Germinal center (tissue), 1 donor: ENCODE measurements at places on chromosomes 12 and 14.

GRCh38 chr12:78916845-78917480 is 52.4 kb downstream of the SYT1 start:
- DNase-seq = no peak

DNA sequence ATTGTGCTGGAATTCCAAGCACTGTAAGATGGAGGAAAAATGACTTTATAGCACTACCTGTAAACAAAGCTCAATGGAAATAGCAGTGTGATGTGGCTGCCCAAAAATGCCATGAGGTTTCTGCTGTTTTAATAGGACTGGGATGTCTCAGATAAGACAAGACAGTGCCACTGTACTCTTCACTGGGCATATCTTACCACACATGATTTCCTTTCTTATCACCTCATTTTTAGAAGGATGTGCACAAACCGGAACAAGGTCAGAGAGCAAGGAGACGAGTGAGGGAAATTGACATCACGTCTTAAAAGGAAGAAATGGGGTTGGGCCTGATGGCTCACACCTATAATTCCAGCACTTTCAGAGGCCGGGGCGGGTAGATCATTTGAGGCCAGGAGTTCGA is 38.4 kb upstream of the FGD4 start:
- no peak for DNase-seq

DNA sequence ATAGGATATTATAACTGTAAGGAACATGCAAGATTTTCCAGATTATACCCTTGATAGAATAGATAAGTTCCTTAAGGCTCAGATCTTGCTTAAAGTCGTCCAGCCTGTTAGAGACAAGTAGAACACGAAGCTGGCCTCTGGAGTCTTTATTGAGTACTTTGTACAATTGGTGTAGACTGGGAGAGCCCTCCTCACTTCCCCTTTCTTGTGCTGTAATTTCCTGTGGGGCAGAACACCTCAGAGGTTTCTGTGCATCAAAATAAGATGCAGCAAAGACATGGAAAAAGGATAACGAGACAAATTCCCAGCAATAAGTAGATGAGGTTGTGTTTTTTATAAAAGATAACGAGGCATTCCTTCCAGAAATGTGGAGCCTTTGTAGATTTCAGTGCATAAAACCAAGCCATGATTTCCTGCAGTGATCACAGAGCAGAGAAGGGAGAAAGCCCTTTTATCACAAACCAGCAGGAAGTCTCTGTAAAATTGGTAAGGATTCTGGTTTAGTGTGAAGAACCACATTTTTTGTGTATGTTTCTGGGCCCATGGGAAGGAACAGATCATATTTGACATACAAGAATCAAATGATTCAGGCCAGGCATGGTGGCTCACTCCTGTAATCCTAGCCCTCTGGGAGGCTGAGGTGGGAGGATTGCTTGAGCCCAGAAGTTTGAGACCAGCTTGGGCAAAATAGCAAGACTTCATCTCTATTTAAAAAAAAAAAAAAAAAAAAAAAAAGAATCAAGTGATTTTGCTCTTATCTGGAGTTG is 18.0 kb downstream of the GPRC5A start:
- DNase-seq = peak; percentile 14

- no peak for DNase-seq
Observed at GRCh38 chr14:52240623-52241022, 26.9 kb upstream of the PTGDR start.

GRCh38 chr12:46664761-46665287 is 161.0 kb downstream of the SLC38A4 start:
- DNase-seq = no peak

DNA sequence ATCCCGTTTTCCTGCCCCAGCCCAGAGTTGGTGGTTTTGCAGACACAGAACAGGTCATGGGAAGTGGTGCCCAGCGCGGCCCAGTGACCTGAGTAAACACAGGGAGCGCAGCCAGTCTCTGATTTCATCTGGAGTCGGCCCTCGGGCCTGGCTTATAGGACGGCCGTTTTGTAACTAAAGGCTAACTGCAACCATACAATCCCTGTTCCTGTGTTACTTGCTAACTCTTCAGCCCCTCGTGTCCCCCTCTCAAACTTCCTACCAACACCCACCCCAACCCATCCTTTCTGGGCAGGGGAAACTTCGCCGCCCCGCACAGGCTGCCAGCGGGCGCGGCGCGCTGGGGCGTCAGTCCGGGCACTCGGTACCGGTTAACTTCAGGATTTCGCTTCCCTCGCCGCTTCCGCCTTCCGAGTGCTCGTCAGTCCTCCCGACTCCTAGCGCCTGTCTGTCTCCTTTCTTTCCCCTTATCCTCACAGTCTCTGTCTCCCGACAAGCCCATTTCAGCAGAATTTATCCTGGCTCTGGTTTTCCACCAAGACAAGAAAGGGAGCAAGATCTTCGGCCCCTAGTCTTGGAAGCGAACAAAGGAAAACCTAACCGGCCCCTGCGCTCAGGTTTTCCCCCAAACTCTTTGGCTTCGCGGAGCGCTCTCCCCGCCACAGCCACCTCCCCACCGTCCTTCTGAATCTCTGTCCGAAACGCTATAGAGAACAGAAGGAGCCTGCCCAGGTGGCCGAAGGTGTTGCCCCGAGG is 2.0 kb downstream of the SIX1 start:
- no peak for DNase-seq

GRCh38 chr14:65195042-65195719 is 92.9 kb upstream of the MAX start:
- no peak for DNase-seq

GRCh38 chr12:103868215-103868614 is 27.2 kb upstream of the NT5DC3 start:
- DNase-seq = no peak

GRCh38 chr12:120760349-120761254 is 35.0 kb downstream of the ACADS start:
- no peak for DNase-seq

DNA sequence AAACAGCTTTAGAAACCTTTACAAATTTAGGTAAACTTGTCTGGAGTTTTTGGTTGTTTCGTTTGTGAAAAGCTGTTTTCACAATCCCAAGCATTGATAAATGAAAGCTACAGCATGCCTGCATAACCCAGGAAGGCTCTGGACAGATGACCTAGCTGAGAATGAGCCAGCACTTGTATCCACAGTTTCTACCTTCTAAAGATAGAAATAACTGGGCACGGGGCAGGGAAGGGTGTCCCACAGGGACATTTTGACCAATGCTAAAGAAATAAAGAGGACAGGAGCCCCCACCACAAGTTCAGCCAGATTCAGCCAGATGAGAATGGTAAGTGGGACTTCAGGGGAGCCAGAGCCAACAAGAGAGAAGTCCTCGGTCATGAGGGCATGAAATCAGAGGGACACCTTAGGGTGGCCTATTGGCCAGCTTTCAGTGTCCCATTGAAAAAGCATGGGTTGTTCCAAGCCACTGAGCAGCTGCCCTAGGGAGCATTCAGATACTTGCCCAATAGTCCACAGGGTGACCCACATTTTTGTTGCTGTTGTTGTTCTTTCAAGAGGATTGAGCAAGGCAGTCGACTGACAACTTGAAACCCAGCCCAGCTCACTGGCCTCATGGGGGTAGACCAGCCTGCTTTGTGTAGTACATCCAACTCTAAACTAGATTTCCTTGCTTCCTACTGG is 140.3 kb upstream of the NUDT4 start:
- no peak for DNase-seq
